A375 (cell line): ENCODE measurements at places on chromosomes 16 and 17. TPM values are rescaled to one million over a fixed set of nuclear protein-coding genes. Genes with fewer than 3 reads are reported as not detected.

TNK1 gene
- total RNA-seq = 1.0 and 2.4 TPM in 2 replicates

CACNG1 gene
- total RNA-seq = not detected in 2 replicates

SLC47A1 gene
- 3.2 and 5.3 TPM in 2 replicates for total RNA-seq

HEATR9 gene
- total RNA-seq = not detected in 2 replicates

ZNF469 gene
- 2.1 and 2.9 TPM in 2 replicates for total RNA-seq

CHCT1 gene
- total RNA-seq = not detected in 2 replicates

HBQ1 gene
- total RNA-seq = not detected in 2 replicates

SKAP1 gene
- 1.1 TPM in 1 of 2 replicates, not detected in the other for total RNA-seq

KRTAP4-4 gene
- total RNA-seq = not detected in 2 replicates

CD300E gene
- total RNA-seq = not detected in 2 replicates

TMEM204 gene
- total RNA-seq = not detected in 2 replicates

NPW gene
- 1.0 and 1.5 TPM in 2 replicates for total RNA-seq

IGSF6 gene
- 0.03 TPM in 1 of 2 replicates, not detected in the other for total RNA-seq

ARHGAP44 gene
- 2.5 and 4.5 TPM in 2 replicates for total RNA-seq

CLEC19A gene
- not detected in 2 replicates for total RNA-seq

OTOP2 gene
- total RNA-seq = not detected in 2 replicates

ZNF423 gene
- total RNA-seq = 0.08 TPM in 1 of 2 replicates, not detected in the other
